Fibroblast of the aortic adventitia (primary cell): ENCODE measurements at places on chromosomes 4 and X.

GRCh38 chr4:139838811-139839210 is 173.2 kb downstream of the MGST2 start:
- peak; percentile 14 for DNase-seq

DNA sequence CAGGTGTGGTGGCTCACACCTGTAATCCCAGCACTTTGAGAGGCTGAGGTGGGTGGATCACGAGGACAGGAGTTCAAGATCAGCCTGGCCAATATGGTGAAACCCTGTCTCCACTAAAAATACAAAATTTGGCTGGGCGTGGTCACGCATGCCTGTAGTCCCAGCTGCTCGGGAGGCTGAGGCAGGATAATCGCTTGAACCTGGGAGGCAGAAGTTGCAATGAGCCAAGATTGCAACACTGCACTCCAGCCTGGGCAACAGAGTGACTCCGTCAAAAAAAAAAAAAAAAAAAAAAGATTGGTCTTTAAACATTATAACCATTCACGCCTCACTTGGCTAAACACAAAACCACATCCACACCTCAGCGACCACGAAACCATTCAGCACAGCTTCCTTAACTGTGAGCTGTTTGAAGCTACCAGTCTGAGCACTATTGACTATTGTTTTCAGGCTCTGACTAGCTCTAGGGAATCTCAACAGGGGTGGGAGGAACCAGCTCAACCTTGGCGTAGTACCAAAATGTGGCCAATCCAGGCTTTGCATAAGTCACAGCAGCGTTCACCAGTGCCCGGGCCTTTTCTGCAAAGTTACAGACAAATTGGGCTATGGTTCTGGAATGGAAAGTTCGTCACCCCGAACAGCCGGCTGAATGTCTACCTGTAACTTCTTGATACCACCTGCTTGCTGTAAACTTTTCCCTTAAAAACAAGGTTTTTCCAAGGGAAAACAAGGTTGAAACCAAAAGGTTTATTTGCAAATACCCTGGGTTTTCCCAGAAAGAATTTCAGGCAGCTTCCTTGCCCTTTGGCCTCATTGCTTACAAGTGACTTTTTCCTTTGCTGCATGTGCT is 73.6 kb upstream of the DHX15 start:
- peak; percentile 84 for DNase-seq

DNA sequence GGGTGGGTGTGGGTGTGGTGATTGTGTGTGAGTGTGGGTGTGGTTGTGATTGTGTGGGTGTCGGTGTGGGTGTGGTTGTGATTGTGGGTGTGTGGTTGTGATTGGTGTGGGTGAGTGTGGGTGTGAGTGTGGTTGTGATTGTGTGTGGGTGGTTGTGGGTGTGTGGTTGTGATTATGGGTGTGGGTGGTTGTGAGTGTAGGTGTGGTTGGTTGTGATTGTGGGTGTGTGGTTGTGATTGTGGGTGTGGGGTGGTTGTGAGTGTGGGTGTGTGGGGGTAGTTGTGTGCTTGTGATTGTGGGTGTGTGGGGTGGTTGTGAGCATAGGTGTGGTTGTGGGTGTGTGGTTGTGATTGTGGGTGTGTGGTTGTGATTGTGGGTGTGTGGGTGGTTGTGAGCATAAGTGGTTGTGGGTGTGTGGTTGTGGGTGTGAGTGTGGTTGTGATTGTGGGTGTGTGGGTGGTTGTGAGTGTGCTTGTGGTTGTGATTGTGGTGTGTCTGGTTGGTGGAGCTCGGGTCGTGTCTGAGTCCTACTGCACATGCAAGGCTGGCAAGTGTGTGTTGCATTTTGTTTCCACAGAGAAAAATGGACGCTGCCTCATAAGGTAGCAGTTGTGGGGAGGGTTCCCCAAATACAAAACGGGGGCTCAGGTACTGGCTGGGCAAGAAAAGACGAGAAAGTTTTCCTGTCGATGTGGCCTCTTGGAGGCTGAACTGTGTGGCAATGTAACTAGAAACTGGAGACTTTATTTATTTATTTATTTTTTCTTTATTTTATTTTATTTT is 116.7 kb downstream of the UBE2K start:
- peak; percentile 38 for DNase-seq

DNA sequence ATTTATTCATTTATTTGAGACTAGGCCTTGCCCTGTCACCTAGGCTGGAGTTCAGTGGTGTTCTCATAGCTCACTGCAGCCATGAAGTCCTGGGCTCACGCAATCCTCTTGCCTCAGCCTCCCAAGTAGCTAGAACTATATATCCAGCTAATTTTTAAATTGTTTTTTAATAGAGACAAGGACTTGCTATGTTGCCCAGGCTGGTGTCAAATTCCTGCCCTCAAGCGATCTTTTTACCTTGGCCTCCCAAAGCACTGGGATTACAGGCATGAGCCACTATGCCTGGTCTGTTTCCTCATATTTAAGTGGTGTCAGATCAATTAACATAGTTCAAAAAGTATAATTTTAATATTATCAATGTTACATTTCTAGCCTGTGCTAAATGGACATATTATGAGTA is 68.5 kb downstream of the AFF1 start:
- no peak for DNase-seq

- DNase-seq = no peak
Observed at GRCh38 chr4:7194251-7195140, 2.2 kb downstream of the SORCS2 start.

DNA sequence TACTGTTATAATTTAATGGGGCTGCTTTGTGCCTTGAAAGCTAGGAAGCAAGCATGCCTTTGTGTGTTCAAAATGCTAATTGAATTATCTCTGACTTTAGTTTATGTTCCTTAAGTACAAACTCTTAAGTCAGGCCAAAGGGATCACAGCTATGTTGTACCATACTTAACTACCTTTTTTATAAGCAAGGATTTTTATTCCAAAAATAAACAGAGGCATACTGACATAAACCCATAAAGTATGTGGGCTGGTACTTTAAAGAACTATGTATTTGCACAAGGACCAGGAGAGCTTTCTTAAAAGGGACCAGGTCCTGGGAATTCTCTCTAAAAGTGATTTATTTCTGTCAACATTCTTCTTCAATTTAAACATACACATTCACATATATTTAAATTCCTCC is 57.8 kb upstream of the HCCS start:
- no peak for DNase-seq

DNA sequence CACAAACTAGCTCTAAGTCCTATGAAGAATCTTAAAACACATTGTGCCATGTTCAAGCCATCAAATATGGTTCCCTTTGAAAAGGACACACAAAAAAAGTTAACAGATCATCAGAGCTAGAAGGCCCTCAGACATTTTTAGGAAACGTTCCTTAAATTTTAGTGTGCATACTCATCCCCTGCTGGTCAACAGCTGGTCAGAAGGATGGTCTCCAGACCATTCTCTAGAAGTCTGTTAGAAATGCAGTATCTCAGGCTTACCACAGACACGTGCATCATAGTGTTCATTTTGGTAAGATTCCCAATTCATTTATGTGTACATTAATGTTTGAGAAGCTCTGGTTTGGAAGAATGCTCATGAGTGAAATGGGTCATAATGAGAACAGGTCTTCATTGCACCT is 523.1 kb downstream of the INPP4B start:
- no peak for DNase-seq
